ENCODE measurements at places on chromosomes 2 and 18.

GRCh38 chr2:222592176-222592575, 63.7 kb downstream of the FARSB start:
- no peak for DNase-seq

DNA sequence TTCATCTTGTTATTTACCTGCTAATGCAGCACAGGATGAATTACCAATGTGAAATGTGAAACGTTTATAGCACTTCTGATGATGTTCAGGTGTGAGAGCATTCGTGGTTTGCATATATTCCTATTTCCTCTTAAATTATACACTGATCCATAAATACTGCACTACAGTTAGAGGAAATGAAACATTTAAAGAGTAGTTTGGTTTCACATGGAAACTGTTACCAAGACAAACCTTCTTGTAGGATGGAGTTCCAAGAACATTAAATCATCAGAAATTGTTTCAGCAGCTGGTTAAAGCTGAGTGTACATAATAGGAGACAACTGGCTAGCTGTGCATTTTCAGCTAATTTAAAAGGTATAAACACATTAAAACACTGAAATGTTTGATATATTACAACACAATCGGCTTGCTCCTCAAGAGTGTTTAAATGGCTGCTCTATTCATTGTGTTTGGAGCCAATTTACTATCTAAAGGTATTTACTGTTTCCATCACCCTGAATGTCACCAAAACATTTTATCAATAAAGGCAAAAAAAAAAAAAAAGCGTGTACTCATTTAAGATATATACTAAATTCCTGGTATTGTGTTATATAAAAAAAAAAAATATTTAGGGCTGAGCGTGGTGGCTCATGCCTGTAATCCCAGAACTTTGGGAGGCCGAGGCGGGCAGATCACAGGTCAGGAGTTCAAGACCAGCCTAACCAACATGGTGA, 100.6 kb downstream of the DYM start:
- DNase-seq = no peak

- no peak for DNase-seq
Measured at GRCh38 chr18:51655327-51655698, 457.8 kb upstream of the MEX3C start.

DNA sequence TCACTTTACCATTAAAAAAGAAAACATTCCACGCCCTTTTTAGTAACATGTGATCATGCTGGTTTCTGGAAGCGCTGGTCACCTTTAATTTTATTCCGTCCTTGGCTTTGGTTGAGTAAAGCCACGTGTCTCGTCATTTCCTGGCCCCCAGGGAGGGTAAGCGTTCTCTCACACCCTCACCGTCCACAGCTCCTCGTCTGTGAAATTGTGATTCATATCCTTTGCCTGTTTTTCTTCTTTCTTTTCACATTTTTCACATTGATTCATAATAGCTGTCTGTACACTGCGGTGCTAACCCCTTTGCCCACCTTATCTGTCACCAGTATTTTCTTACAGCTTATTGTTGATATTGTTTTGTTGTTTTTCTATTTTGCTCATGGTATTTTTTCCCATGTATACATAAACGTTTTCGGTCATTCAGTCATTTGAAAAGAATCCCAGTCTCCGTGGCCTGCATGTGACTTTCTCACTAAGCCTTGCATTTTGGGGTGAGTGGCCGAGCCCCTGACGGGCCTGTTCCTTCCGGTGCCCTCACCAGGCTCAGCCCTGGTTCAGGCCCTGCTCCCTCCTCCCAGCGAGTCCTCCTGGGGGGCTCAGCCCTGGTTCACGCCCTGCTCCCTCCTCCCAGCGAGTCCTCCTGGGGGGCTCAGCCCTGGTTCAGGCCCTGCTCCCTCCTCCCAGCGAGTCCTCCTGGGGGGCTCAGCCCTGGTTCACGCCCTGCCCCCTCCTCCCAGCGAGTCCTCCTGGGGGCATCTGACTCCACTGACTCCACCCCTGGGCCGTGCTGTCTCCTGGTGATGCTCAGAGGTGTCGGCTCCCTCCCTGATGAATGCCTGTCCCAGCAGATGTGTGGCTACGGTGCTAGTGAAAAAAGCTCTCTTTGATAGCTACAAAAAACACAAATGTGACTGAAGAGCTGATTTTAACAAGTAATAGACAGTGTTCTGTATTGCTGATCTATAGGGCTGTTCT, 249.7 kb upstream of the PXDN start:
- DNase-seq = no peak

DNA sequence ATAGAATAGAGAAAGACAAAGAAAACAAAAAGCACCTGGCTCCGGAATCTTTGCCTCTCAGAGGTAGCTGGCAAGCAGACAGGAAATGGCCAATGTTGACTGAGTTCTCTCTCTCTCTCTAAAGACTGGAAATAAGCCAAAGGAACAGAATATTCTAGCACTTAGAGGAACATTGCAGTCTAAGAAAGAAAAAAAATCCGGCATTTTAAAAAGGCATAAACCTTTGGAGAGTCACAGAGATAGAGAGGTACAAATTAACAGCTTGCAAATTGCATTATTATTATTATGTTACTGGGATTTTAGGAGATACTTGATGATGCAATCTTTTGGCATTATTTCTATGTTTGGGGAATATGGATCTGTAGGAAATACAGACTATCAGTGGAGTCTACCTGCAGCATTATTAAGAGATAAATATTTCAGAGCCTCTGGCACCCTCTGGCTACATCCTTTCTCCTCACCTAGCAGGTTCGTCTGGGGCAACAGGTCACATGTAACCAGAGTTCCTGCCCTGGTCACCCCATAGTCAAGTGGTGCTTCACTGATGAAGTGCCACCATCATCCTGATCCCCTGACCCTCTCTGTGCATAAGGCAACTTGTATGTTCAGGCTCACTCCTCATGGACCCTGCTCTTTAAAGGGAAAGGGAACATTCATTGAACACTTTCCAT, 318.9 kb upstream of the ACVR2A start:
- DNase-seq = no peak

- DNase-seq = no peak
Measured at GRCh38 chr2:101987832-101988231, 3.9 kb upstream of the IL1R2 start.

GRCh38 chr18:45304558-45304957, 310.7 kb upstream of the SLC14A2 start:
- no peak for DNase-seq

DNA sequence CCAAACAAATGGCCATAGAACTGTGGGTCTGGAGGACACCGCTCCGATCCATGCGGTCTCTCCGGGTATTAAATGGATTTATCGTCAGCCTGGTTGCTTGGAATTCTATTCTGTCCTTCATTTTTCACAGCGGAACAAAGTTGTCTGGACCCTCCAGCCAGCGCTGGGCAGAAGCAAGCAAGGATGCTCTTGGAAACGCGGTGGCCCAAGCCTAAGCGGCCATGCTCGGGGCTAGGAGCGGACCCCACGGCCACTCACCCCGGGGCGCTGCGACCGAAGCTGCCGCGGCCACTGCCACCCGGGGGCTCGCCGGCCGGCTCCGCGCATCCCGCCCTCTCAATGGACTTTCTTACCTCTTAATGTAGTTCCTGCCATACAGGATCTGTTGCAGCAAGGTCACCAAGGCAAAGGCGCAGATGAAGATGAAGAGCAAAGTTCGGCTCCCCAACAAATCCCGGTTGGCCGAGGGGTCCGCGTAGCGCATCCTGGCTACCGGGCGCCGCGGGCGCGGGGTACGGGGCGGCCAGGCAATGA, 761 bp downstream of the ST8SIA5 start:
- no peak for DNase-seq

DNA sequence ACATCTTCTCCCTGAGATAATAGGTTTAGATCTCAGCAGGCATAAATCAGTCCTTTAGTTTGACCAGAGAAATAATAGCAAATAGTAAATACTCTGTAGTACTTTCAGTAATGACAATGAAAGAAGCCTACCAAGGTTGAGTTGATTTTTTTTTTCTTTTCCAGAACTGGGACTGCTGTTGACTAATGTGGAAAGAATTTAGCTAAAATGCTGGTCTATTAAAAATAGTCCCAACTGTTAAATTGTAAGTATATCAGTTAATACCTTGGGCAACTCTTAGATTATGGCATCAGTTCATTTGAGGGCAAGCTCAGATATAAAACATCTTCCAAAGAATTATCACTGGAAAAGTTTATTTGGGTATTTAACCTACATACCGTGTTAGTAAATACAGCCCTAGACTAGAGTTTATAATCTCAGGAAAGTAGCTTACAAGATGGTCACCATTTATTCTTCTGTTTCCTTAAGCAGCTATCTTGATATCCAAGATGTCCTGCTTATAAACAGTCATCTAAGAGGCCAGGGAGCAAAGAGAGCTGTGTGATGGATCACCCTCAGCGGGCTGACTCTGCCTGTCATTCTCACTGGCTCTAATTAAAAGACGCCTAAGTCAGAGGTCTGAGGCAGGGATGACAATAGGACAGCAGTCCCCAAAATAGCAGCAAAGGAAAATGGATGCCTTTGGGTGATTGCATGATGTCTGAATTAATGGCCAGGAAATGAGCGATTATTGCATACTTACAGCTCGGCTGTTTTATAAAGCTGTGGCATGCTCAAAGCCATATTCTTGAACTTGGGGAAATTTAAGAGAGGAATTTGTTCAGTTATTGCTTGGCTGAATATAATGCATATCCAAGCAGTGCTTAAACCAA, 121.3 kb downstream of the MTX2 start:
- DNase-seq = no peak

GRCh38 chr2:196242131-196242620, 70.8 kb upstream of the STK17B start:
- peak; percentile 100 for DNase-seq

DNA sequence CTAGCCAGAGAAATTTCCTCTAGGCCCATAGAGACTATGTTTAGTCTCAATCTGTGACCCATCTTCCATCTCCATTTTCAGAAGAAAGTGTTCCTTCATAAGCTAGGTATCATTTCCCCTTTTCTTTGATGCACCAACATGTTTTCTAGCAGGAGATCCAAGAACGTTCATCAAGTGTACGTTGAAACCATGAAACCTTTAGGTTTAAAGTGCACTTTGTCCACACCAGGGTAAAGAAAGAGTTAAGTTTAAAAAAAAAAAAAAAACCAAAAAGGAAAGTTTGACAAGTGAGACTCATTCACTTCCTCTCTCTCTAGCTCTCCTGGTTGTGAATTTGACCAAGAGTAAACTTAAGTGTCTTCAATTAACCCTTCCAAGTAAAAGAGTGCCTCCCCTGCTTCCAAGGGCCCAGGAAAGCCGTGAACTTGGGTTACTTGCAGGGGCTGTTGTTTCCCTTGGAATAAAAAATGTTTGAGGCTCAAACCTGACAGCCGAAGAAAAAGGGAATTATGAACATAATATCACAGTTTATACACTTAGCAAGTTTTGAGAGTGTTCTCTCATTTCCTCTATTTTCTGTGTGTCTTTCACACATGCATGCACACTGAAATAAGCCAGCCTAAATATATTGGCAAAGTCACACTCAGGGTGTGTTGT, 56.7 kb downstream of the LBH start:
- DNase-seq = no peak

- no peak for DNase-seq
Measured at GRCh38 chr18:62744076-62744968, 29.0 kb downstream of the PHLPP1 start.

- DNase-seq = peak; percentile 40
Measured at GRCh38 chr18:2906704-2907549, 60.1 kb downstream of the EMILIN2 start.

DNA sequence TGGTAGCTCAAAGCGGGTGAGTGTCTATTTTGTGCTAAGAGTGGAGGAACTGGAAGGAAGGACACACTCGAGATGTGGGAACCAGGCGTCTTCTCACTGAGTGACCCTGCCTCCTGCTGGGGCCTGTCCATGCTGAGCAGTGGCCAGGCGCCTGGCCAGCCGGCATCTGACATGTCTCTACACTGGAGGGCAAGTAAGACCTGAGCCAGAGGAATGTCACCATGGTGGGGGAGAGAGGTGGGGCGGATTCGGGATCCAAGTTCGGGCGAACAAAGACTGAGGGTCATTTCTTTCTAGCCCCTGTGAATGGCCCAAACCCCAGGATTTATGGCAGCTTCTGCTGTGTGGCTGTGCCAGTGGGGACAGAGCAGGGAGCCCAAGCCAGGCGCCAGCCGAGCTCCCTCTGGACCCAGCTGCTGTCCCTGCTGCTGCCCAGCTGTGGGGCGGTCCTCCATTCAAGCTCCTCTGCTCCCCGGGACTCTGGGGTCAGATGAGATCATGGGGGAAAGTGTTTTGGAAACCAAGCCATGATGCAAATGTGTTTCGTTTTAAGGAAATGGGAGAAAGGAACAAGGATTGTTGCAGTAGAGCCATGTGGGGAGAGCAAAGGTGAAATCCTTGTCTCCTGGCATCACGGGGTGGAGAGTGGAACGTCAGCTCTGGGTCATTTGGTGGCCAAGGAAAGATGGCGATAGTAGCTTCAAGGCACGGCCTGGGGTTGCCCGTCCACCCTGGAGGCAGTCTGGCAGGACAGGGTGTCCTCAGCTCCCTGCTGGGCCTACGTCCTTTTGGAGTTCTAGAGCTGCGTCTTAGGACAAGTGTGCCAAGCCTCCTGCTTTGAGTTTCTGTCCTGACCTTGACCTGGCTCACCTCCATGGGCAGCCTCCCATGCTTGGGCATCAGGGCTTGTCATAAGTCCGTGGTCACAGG, 8.1 kb downstream of the ACKR3 start:
- no peak for DNase-seq

DNA sequence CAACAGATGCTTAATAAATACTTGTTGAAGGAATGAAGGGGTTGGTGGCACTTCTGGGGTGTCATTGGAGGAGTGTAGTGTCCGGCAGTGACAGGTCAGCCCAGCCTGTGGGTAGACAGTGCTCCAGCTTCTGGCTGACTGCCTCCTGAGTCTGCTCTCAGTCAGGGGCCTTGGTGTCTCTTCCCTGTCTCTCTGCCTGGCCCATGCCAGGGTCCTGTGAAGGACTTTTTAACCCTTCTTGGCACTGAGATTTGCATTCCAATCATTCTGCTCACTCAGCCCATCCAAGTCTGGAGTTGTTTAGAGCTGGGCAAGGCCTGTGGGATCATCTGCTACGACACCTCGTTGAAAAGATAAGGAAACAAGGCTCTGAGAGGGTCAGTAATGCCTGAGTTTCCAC, 1.4 kb upstream of the KCNK3 start:
- no peak for DNase-seq

GRCh38 chr2:10863837-10864236, 47.9 kb upstream of the KCNF1 start:
- DNase-seq = peak; percentile 43

- DNase-seq = no peak
Measured at GRCh38 chr18:59388817-59389216, 29.8 kb upstream of the LMAN1 start.

DNA sequence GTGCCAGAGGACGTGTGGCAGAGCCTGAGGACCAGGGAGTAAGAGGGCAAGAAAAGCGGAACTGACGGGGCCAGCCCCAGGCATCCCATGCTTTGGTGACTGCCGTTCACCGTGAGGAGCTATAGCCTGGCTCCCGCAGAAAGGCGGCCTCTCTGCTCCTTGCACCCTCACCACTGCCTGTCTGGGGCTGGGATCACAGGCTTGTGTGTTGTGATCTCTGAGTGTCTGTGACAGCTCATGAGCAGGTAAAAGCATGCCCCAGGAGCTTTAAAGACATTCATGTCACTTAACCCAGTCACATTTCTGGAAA, 266.8 kb upstream of the RAB6C start:
- peak; percentile 9 for DNase-seq

- no peak for DNase-seq
Measured at GRCh38 chr2:88066543-88066942, 1.1 kb upstream of the SMYD1 start.

All from Kasumi-1 (cell line).